ENCODE measurements at places on chromosomes 7 and 10.

- no peak for DNase-seq
Observed at GRCh38 chr10:3592424-3592823, 192.6 kb downstream of the KLF6 start.

DNA sequence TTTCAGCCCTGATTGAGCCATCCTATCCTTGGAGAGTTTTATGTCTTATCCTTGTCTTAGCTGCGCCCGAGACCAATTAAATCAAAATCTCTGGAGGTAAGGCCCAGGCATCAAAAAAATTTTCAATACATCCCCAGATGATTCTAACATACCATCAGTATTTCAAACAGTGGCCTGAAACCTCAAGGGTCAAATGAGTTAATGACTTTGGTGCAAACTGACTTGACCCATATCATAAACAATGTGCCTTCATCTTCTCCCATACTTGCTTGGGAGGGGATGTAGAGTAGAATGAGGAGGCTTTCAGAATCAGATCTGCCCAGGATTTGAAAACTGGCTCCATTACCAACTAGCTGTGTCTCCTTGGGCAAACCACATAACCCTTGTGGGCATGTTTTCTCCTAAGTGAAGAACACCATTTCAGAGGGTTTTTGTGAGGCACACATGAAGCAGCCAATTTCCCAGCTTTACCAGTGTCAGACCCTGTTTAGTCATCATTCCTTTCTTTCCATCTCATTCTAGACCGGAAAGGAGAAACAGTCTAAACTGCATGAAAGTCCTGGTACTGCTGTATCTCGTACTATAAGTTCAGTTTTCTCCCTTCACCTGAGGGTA is 35.7 kb upstream of the ATXN7L1 start:
- no peak for DNase-seq

DNA sequence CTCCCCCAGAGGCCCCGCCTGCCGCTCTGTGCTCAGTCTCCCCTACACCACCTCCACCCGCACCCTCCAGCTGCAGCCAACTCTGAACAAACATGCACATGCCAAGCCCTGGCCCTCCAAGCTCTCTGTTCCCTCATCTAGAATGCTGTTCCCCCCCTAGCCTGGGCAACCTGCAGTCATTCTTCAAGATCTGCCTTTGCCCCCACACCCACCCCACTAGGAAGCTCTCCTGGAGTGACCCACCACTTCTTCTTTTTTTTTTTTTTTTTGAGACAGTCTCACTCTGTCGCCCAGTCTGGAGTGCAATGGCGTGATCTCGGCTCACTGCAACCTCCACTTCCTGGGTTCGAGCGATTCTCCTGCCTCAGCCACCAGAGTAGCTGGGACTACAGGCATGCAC is 13.7 kb downstream of the MYL10 start:
- DNase-seq: no peak

GRCh38 chr10:391305-391704 is 256.1 kb downstream of the ZMYND11 start:
- no peak for DNase-seq

DNA sequence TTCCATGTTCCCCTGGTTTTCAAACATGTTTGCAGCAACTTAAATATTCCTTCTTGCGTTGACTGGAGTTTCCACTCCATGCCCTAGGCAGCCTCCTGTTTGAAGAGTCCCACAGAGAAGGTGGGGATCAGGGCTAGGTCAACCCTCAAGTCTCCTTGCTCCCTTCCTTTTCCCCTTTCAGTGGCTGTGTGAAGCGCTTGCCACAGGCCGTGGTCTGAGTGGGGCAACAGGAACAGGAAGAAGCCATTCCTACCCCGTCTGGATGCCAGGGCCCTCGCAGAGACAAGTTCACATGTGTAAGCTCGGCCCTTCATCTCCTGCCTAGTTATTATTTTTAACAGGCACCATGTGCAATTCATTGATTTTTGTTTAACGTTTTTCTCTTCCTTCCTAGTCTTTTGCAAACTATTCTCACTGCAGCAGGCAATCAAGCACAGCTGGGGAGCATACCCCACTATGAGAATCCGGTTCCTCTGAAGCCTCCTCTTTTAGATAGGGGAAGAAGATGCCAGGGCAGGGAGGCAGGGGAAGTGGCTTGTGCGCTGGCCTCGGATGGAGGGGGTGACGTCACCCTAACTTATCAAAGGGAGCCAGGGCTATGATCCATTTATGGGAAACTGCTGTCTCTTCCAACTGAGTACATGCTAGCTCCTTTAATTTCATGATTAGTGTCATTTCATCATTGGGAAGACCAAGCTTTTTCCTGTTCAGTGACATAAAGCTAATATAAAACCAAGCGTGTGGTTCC is 64.2 kb downstream of the PRLHR start:
- no peak for DNase-seq

DNA sequence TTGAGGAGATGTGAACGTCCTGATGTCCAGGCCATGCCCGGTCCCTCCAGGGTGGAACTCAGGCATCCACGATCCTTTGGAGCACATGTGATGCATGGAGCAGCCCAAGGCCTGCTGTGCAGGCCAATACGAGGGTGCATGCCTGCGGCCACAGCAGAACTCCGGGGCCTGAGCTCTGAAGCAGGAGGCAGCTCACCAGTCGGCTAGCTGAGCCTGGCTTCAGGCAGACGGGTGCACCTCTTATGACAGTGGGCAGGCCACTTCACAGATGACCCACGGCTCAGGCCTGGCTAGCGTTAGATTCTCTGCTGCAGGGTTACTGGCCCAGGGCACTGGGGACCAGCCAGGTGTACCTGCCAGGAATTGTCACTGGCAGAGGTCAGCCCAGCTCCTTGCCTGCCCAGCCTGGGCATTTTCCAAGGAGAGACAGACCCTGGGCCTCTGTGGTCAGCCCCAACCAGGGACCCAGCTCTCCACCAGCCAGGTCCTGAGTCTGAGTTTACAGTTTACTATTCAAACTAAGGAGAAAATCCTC is 29.6 kb upstream of the INPP5A start:
- no peak for DNase-seq

DNA sequence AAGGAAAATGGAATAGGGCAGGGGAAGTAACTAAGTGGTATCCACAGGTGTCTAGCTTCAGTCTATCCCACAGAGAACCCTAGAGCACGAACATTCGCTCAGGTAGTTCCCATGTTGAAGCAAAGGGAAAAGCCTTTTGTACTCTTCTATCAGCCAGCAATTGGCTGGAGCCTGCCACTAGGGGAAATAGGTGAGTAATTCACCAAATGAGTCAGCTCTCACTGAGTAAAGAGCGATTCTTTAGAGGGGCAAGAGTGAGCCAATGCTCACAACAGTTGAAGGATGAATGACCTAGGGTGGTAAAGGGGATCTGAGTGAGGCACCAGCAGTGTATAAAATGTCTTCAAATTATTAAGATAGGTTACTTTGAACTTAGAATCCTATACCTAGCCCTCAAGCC is 94.1 kb upstream of the ZNF800 start:
- DNase-seq: no peak

- no peak for DNase-seq
Observed at GRCh38 chr10:129278686-129279085, 188.4 kb upstream of the MGMT start.

GRCh38 chr10:133098426-133099124 is 10.9 kb downstream of the ADGRA1 start:
- no peak for DNase-seq

- no peak for DNase-seq
Observed at GRCh38 chr10:123569436-123570035, 96.6 kb upstream of the GPR26 start.

DNA sequence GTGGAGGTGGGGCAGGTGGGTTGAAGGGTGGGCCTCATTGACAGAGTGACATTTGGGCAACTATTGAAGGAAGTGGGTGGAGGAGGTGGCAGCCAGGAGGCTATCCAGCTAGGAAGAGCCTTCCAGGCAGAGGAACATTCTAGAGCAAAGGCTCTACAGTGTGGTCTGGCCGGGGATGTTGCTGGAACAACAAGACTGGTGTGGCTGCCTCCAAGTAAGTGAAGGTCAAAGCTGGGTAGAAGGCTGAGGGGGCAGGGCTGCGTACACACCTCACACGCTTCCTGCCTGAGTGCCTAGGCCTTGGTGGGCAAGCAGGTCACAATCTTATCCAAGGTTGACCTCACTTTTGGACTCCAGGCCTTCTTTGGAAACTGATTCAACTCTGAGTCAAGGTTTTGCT is 6.6 kb downstream of the CPA1 start:
- DNase-seq: no peak

DNA sequence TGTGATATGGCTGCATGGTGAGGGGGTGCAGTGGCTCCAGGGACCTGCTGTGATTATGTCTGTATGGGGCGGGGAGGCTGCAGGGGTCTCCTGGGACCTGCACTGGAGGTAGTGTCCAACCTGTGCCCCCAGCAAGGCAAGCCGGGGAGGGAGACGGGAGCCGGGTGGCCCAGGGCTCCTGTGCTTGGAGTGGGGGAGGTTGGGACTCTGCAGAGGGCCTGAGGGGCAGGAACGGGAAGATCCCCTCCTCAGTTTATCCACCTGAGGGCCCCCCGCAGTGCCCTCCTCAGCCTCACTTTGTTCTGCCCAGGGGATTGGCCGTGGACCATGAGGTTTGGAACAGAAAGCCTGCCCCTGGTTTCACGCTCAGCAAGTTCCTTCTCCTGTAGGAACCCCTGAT is 22.8 kb upstream of the PWWP2B start:
- no peak for DNase-seq

DNA sequence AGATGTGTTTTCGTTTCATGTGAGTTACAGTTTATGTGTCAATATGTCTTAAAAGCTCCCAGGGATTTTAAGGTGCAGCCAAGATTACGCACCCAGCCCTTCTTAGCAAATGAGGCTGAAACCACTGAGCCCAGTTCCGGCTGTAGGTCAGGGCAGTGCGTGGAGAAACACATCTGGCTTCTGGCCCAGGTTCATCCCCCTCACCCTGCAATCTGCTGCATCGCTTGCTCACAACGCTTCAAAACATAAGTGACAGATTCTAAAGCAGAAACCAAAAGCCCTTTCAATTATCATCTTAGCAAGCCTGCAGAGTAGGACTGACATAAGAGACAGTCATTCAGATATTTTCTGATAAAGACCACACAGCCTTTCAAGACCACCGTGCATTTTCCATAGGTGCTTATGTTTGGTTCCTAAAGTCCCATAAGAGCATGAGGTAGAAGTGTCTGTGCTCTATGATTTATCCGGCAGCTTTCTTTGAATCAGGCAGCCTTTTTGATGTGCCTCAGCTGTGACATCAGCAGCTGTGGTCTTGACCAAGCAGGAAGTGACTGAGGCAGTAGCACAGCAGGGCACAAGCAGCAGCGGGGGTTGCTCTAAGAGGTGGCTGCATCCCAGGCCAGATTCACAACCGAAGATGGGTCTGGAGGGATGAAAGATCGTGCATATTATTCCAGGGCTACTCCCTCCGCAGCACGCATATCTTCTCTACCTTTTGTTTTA is 72.1 kb upstream of the LYZL2 start:
- peak; percentile 9 for DNase-seq

DNA sequence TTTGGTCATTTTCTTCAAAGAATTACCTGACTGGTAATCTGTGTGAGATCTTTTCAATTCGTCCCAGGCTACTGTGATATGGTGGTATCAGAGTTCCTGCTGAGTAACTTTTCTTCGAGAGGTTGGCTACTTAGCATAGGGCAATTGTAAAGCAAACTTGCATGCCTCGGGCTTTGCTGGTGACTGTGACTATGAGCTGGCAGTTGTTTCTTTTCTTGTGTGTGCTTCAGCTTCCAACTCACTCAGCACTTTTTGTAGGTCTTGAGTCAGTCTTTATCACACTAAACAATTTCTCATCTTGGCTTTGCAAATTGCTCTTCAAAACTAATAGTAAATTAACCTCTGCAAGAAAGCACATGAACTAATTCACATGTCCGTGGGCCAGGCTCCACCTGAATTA is 44.3 kb downstream of the PRR15 start:
- no peak for DNase-seq

DNA sequence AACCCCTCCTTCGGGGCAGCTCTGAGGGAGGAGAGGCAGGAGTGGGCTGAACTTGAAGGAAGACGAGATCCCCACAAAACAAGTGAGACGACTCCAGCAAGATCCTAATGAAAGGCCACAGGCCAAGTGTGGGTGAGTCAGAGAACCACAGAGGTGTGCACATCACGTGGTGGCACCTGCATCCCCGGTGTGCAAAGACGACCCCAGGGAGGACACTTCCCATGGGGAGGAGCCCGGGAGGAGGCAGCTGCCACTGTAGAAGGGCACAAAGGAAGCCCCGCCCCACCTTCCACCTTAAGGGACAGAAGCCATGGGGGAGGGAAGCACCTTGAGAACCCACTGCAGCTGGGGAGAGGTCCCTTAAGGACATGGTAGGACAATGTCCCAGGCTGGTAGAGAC is 45.7 kb downstream of the ESYT2 start:
- DNase-seq: no peak

DNA sequence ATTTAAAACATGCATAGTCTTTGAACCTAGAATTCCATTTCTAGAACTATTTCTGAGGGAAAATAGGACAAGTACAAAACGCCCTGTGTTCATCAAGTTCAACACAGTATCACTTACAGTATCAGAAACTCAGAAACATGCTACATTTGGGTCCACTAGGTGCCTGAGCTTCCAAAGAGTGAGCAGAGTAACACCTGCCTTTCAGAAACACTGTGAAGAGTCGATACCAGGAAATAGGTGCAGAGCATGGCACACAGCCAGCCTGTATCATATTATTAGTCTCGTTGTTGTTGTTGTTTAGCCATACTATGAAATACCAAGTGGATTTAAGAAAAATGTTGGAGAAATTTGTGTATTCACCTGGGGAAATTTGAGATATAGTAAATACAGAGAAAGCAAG is 392.1 kb upstream of the MGMT start:
- DNase-seq: no peak

GRCh38 chr10:106360870-106361269 is 803.6 kb downstream of the SORCS1 start:
- no peak for DNase-seq

DNA sequence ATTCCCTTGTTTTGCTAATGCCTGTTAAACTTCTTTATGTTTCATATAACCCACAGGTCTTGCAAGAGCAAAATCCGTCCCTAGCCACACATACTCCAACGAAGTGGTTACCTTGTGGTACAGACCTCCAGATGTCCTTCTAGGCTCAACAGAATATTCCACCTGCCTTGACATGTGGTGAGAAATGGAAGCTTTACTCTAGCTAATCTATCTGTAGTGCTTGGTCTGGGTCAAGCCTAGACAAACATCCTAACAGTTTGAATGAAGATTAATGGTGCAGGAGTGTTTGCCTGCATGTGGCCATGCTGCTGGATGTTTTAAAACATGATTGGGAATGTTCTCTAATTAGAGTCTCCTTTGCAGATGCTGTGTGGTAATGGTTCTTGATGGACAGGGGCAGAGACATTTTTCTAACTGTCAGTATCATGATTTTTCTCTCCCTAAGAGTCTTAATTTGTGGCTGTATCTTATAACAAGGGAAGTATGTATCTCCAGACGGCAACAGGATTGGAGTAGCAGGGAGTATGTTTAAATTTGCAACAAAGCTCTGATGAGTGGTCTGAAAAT is 308.5 kb upstream of the FZD1 start:
- peak; percentile 86 for DNase-seq

DNA sequence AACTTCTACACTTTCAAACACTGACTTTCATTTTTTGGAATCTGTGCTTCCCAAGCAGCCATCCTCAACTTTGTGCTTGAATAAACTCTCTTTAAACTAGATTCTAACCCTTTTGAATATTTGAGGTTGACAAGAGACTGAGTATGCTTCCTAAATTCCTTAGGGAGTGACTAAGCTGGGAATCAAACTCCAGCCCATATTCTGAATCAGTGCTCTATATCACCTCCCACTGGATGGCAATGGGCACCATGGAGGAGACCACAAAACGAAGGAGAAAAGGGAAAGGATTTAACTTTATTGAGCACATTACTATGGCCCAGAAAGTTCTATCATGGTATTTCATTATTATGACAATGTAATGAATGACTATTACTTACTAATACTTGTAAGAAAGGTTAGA is 17.2 kb upstream of the SLC26A4 start:
- DNase-seq: no peak

GRCh38 chr7:50632561-50633413 is 67.6 kb upstream of the DDC start:
- DNase-seq: peak; percentile 69
